Uterine smooth muscle cell (primary cell): ENCODE measurements at places on chromosomes 2 and 18. TPM values are rescaled to one million over a fixed set of nuclear protein-coding genes. Genes with fewer than 3 reads are reported as not detected.

Gene CAVIN2
- total RNA-seq, result 1.2 and 4.4 TPM in 2 replicates

Gene ZNF396
- 0.89 and 2.0 TPM in 2 replicates for total RNA-seq

Gene RBMS1
- 61.0 and 62.0 TPM in 2 replicates for total RNA-seq

Gene MAB21L4
- under 0.01 TPM in 1 of 2 replicates, not detected in the other for total RNA-seq

Gene ABCG8
- not detected in 2 replicates for total RNA-seq

Gene FAP
- 206 and 269 TPM in 2 replicates for total RNA-seq

Gene TLK1
- total RNA-seq, result 19.1 and 27.0 TPM in 2 replicates

Gene LTBP1
- 502 and 503 TPM in 2 replicates for total RNA-seq

Gene KIAA2012
- total RNA-seq, result not detected in 2 replicates

Gene PLA2R1
- 8.0 and 11.1 TPM in 2 replicates for total RNA-seq

Gene KCNJ13
- total RNA-seq, result not detected in 2 replicates

Gene SFXN5
- 13.9 and 14.8 TPM in 2 replicates for total RNA-seq

Gene AGXT
- under 0.01 TPM in 1 of 2 replicates, not detected in the other for total RNA-seq

Gene SERPINB4
- total RNA-seq, result not detected in 2 replicates

Gene LYPD6
- 3.6 and 4.4 TPM in 2 replicates for total RNA-seq

Gene RNPEPL1
- total RNA-seq, result 16.2 and 20.5 TPM in 2 replicates

Gene CRYGB
- total RNA-seq, result not detected in 2 replicates

Gene ANKRD62
- not detected in 2 replicates for total RNA-seq

Gene ADAM23
- 9.9 and 10.5 TPM in 2 replicates for total RNA-seq

Gene REG3G
- total RNA-seq, result not detected in 2 replicates

Gene MBP
- total RNA-seq, result 4.0 and 6.0 TPM in 2 replicates
